Epithelial cell of esophagus (primary cell): ENCODE measurements at places on chromosomes 16 and 17.

- no peak for DNase-seq
These were observed 7.9 kb downstream of the APOH start for GRCh38 chr17:66221343-66221742.

DNA sequence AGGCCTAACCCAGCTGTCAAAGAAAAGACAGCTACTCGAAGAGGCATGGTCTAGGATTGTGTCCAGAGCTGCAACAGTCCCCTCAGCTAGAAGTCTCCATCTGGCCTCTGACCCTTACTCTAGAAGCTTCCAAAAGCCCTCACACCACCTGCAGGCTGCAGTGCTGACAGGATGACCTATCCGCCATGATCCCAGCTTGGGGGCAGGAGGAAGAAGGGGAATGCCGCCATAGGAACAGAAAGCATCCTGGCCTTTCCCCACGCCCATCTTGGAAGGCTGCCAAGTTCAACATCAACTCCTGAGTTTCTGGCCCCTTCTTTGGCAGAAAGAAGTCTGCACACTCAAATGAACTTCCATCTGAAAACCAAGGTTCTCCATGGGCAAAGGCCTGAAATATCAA, 3.1 kb upstream of the KRT36 start:
- no peak for DNase-seq

GRCh38 chr17:49545007-49545660, 30.5 kb upstream of the NXPH3 start:
- DNase-seq: no peak

GRCh38 chr17:5583426-5584382, 605 bp downstream of the NLRP1 start:
- DNase-seq: no peak

DNA sequence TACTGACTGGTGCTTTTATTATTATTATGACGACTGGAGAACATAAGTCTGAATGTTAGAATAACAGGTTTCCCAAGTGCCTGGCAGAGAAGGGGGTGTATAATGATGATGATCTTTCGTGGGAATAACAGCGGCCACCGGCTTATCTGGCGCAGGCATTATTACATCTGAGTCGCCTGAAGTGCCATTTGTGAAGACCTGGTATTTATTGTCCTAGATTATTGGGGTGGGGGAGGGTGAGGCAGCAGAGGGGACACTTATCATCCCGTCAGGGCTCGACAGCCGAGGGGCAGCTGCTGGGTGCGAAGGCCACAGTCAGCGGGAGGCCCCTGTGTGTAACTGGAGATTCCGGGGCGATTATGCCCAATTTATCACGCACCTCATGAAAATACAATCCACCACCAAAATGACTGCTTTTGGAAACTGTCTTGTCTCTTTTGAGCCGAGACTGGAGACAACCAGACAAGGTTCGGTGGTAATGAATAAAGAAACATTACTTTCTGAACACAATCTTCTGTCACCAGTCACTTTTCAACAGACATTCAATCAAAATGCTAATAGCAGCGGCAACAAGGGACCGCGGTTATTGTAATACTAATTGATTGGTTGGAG, 199.3 kb downstream of the CCDC182 start:
- no peak for DNase-seq
